ENCODE measurements at places on chromosomes 6 and 20.

GRCh38 chr20:2891343-2891742 is 18.1 kb downstream of the PTPRA start:
- no peak for DNase-seq

- DNase-seq, result no peak
These were observed 4.8 kb upstream of the SRSF12 start for GRCh38 chr6:89122625-89123024.

DNA sequence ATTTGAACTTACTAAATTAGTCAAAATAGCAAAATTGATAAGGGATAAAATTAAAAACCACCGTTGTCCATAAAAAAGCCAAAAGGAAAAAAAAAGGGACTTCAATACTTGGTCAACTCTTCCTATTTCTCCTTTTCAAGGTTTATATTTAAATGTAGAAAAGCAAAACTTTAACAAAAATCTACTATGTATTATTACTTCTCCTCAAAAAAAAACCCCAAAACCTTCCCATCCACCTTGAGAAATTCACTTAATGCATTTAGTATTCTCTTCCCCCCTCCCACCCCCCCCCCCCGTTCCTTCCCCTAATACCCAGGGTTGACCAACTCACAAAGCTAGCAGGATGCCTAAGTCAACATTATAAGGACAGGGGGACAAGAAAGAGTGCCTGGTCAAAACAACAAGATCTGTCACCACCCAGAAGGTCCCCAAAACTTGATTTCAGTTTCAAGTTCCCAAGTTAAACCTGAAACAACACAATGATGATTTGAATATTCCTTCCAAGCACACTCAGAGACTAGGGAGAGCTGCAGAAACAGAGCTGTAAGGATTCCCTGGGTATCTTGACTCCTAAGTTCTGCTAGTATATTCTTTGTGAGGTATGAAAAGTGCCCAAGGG is 14.6 kb downstream of the GMDS start:
- DNase-seq, result no peak

DNA sequence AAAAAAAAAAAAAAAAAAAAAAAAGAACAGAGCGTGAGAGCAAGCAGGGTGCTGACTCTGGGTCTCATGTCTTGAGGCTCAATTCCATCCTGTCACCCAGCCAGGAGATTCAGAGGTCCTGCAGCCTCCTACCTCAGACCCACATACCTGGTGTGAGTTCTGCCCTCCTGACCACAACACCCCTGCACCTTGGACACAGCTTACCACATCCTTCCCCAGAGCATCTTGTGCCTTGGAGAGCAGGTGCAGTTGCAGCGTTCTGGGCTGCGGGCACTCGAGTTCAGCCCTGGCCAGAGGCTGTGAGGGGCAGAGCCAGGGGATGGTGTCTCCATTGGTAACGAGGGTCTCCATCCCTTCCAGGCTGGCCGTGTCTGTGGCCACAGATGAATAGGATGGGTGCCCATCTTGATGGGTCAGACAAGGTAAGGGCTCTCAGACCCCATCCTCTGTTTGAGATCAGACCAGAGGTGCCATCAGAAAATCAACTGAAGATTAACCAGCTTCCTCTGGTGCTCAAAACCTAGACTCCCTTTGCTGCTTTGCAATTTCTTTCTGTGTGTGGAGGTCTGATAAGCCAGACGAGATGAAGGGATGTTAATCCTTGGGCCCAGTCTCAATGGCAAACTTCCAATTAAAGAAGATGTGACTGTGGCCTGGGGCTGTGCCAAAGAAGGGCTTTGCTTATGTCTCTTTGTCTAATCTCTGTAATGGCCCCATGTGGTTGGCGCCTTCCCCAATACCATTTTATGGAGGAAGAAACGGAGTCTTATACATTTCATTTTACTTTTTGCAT is 14.7 kb upstream of the ZNF831 start:
- DNase-seq, result no peak

GRCh38 chr6:119237177-119237715 is 112.3 kb downstream of the MAN1A1 start:
- DNase-seq, result no peak

- DNase-seq, result no peak
These were observed 80.2 kb downstream of the AFDN start for GRCh38 chr6:167906899-167907298.

GRCh38 chr6:156740604-156741003 is 36.6 kb upstream of the ARID1B start:
- no peak for DNase-seq

DNA sequence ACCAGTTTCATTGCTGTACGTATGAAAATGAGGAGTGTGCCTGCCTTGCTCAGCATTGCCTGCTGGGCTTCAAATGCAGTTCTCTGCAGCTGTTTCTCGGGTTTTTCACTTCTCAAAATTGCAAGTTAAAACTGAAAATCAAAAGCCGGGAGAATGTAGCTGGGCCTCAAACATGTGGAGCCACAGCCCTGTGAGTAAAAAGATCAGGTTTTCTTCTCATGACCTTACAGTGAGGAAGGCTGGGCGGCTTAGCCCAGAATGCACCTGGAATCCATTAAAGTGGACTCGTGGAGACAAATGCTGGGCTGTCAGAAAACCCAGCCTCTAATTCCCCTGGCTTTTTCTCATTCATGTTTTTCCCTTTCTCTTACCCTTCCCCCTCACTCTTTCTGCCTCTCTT is 34.4 kb downstream of the DSE start:
- no peak for DNase-seq

DNA sequence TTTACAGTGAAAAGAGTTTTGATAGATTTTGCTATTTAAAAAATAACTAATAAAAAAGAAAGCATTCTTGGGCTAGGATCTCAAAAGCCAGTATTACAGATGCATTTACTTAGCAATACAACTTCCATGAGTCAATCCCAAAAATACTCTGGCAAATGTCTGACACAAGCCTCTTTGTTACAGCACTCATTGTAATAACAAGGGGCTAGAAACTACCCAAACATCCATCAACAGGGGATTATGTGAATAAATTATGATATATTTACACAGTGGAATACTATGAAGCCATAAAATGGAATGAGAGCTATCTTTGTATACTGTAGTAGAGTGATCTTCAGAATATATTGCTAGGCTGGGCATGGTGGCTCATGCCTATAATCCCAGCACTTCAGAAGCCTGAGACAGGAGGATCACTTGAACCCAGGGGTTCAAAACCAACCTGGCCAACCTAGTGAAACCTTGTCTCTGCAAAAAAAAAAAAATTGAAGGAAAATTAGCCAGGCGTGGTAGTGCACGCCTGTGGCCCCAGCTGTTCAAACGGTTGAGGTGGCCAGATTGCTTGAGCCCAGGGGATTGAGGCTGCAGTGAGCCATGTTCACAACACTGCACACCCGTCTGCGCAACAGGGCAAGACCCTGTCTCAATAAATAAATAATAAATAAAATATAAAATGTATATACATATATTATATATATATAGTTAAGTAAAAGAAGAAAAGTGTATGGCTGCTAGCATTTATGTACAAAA is 34.7 kb upstream of the TOP1 start:
- no peak for DNase-seq

DNA sequence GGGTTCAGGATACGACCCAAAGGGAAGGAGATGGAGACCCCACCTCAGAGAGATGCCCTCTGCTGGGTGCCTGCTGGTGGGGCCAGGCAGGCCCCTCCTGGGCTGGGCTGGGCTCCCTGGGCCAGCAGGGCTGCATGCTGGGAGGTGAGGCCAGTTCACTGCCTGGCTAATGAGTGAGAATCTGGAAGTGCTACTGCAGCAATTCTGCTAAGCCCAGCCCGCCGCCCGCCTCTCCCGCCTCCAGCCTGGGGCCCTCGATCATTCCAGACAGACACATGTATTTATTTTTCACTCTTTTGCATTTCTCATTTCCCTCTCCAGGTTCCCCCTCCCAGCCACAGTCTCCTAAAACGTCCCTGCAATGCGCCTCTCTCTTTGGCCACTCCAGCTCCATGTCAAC is 79.6 kb downstream of the CDH22 start:
- no peak for DNase-seq

DNA sequence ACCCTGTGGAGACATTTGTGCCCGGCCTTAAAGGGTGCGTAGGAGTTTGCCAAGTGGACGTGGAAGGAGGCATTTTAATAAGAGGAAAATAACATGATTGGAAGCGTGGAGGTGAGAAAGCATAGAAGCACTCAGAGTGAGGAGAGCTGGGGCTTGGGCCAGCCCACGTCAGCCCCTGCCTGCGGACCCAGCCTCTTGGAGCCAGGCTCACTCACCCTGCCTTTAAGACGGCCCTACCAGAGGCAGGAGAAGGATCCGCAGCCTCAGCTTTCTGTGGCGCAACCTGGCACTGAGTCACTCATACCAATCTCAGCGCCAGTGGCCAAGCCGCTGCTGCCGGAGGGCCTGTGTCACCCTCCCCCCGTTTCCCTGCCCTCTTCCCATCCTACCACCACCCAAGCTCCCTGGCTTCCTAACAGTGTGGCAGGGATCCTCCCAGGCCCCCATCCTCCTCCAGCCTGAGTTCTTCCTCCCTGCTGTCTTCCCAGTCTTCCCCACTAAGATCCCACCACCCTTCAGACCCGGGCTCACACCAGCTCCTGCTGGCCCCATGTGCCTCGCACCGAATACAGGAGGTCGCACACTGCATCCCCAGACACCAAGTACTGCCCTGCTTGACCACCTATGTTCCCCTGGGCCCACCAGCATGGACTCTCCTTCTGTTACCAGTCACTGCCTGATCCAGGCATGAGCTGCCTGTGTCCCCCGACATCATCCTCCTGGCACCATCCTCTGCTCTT is 285.2 kb downstream of the UST start:
- DNase-seq, result no peak

DNA sequence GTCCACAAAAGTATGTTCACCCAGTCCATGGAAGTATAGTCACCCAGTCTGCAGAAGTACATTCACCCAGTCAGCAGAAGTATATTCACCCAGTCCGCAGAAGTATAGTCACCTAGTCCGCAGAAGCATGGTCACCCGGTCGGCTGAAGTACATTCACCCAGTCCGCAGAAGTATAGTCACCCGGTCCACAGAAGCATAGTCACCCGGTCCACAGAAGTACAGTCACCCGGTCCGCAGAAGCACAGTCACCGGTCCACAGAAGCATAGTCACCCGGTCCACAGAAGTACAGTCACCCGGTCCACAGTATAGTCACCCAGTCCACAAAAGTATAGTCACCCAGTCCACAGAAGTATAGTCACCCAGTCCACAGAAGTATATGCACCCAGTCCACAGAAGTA is 8.8 kb downstream of the TCFL5 start:
- no peak for DNase-seq

GRCh38 chr6:37624606-37625574 is 72.8 kb downstream of the MDGA1 start:
- peak; percentile 7 for DNase-seq

GRCh38 chr6:10408457-10408856 is 6.4 kb downstream of the TFAP2A start:
- DNase-seq, result no peak

DNA sequence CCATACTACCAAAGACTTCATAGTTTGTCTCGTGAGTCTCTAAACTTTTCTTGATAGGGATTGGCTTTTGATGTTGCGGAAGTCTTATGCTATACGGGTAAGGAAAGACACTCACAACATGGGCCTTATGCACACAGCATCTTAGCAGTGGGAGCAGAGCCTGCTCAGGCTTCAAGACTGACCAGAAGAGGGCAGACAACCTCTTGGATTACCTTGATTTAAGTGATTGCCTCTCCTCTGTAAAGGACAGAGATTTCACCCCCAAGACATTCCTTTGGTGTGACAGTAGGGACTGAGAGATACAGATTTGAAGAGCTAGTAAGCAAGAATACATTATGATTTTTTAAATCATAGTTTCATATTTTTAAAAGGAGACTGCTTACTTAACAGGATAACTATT is 71.0 kb upstream of the SAMD3 start:
- DNase-seq, result peak; percentile 13

GRCh38 chr20:5539691-5540090 is 210.5 kb upstream of the SHLD1 start:
- no peak for DNase-seq

- no peak for DNase-seq
These were observed 76.9 kb downstream of the VTA1 start for GRCh38 chr6:142223938-142224337.

DNA sequence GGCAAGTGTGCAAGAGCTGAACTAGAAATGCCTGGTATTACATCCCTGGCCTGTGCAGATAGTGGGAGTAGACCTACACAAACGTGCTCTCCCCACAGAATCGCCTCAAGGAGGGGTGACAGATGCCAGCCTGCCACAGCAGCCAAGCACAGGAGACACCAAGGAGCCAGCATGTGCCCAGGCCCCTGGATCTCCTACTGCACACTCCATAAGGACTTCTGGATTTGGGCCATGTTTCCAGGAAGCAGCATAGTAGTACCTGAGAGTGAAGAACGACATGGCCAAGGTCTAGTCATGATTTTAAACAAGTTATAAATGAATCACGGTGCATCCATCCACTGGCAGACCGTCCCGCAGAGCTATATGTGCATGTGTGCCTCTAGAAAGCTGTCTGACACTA is 232.2 kb downstream of the SYNDIG1 start:
- no peak for DNase-seq

DNA sequence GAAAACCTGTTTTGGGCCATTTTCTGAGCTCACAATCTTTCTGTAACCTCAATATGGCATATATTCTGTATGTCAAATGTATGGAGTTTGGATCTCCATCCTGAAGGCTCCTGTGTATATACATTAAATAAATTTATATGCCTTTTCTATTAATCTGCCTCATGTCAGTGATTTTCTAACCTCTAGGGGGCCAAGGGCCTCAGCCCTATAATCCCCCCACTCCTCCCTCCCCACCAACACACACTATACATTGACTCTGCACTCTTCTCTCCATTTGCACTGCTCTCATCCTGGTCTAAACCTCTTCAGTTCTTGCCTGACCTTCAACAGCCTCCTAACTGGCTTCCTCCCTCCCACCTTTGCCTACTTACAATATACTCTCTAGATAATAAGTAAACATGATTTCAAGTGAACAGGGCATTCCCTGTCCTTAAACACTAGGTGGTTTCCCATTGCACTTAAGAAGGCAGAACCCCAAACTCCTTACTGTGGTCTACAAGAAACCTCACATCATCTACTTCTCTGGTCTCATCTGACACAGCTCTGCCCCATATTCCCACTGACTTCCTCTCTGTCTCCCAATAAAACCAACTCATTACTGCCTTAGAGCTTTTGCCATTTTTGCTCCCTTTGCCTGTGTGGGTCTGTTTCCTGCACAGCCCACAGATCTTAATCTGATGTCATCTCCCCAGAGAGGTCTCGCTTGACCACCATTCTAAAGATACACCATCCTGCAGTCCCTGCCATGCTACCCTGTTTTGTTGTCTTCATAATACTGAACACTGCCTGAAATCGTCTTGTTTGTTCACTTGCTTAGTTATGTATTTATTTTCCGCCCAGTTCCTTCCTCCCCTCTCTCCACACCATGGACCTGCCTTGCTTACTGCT is 213.7 kb downstream of the SYNE1 start:
- no peak for DNase-seq

DNA sequence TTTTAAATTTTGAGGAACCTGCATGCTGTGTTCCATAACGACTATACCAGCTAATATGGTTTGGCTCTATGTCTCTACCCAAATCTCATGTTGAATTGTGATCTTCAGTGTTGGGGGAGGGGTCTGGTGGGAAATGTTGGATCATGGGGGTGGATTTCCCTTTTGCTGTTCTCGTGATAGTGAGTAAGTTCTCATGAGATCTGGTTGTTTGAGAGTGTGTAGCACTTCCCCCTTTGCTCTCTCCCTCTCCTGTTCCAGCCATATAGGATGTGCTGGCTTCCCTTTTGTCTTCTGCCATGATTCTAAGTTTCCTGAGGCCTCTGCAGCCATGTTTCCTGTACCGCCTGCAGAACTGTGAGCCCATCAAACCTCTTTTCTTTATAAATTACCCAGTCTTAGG is 61.8 kb upstream of the NEDD9 start:
- no peak for DNase-seq

- DNase-seq, result no peak
These were observed 92.3 kb downstream of the NFATC2 start for GRCh38 chr20:51450221-51450712.

- no peak for DNase-seq
These were observed 5.7 kb upstream of the RBPJL start for GRCh38 chr20:45300961-45301360.

Measured in CD4-positive, alpha-beta T cell (primary cell).